GM13976 (cell line): ENCODE measurements at places on chromosomes 7 and 10.

- peak; percentile 33 for DNase-seq
Measured at GRCh38 chr10:33335551-33335800, 1.0 kb upstream of the NRP1 start.

GRCh38 chr10:101161494-101162299 lies 30.6 kb downstream of the TLX1 start:
- peak; percentile 79 for DNase-seq

DNA sequence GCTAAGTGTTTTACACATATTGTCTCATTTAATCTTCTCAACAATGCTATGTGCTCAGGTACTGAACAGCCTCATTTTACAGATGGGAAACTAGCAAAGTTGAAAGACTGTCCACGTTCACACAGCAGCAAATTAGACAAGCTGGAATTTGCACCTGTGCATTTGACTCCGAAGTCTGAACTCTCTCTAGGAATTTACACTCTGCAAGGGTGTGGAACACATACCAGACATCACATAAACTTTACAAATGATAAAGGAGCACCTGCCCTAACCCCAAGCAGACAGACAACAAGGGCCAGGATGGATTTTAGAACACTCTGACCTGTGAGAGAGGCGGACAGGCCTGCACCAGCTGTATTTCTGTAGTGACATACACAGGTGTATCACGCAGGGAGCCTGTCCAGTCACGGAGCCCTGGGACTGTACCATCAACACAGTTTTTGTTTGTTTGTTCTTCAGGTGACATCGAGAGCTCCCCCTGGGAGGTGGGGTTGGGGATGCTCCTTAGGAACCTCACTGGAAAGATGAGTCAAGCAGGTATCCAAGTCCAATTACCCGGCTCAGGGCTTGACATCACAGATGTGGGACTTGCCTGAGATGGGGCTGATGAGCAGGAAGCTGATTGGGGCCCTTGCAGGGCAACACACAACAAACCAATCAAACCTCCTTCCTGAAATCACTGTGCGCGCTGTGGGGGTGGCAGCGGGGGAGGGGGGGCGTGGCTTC lies 31.0 kb downstream of the MKI67 start:
- DNase-seq: no peak

GRCh38 chr10:13681095-13681494 lies 94.3 kb downstream of the PRPF18 start:
- no peak for DNase-seq

DNA sequence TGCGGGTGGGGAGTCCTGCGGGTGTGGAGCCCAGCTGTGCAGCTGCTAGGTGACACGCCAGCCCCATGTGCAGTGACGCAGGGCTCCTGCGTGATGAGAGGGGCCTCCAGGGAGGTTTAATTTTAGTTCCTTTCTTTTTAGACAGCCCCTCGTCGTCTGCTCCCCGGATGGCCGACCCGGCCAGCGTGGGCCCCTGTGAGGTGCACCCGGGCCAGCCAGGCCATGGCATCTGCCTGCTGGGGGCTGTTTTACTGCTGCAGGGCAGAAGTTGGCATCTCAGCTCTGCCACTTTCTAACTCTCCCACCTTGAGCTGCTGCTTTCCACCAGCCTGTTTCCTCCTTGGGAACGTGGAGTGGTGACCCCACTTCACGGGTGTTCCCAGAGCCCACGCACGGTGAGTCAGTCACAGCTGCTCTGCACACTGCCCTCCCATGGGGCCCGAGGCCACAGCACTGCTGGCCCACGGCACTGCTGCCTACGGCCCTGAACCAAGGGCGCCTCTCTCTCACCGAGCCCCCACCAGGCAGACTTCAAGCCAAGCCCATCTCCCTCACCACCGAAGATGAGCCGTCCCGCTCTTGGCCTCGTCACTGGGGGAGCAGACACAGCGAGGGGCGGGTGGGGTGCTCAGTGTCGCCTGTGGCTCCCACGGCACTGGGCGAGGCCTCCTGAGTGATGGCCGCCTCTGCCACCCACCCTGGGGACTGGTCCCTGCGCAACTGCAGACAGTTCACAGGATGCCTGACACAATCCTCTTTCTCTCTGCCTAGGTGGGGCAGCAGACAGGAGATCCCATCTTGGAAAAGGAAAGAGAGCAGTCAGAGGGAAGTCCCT lies 21.3 kb downstream of the CYP2W1 start:
- DNase-seq: peak; percentile 70
